ENCODE measurements at places on chromosomes 1 and 21.

GRCh38 chr1:230061801-230062200 is 5.2 kb upstream of the GALNT2 start:
- no peak for DNase-seq

DNA sequence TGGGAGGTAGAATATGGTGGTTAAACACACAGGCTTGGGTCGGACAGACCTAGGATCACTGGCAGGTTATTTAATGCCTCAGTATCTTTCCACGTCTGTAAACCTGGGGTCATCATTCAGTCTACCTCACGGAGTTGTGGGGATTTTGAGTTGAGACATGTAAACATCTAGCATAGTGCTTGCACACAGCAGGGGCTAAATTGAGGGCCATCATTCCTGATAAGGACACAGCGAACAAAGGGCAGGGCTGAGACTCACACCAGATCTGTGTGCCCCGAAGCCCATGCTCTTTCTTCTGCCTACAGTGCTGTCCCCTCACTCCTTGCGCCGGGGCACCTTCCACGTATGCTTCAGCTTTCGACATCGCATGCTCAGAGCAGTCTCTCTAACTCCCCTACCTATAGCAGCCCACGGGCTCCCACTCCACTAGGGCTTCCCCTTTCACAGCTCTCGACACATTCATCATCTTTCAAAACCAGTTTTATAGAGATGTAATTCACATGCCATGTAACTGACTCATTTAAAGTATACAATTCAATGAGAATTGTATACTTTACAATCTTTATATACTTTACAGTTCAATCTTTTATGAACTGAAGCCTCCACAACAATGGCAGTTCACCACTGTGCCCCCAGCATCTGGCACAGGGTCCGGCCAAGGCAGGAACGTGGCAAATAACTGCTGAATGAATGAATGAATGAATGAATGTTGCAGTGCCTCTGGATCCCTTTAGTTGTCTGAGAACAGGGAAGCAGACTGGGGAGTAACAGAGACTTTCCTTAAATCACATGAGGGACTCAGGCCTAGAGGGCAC is 48.0 kb downstream of the GPR161 start:
- no peak for DNase-seq

- DNase-seq, result no peak
Measured at GRCh38 chr1:153827168-153827964, 52.2 kb downstream of the SLC27A3 start.

DNA sequence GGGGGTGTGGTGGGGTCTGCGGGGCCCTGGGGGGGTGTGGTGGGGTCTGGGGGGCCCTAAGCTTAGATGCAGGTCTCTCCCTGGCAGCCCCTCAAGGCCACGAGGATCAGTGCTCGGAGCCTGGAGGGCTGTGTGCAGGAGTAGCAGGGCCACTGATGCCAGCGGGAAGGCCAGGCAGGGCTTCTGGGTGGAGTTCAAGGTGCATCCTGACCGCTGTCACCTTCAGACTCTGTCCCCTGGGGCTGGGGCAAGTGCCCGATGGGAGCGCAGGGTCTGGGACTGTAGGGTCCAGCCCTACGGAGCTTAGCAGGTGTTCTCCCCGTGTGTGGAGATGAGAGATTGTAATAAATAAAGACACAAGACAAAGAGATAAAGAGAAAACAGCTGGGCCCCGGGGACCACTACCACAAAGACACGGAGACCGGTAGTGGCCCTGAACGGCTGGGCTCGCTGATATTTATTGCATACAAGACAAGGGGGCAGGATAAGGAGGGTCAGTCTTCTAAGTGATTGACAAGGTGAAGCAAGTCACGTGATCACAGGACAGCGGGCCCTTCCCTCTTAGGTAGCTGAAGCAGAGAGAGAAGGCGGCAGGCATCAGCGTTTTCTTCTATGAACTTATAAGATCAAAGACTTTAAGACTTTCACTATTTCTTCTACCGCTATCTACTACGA is 8.7 kb downstream of the RNF223 start:
- DNase-seq, result no peak

- no peak for DNase-seq
Measured at GRCh38 chr1:114462341-114462740, 48.7 kb downstream of the TRIM33 start.
